HFF-Myc (cell line): ENCODE measurements at places on chromosomes 7 and 10.
A peak's percentile ranks its signal among the peaks of the same experiment; 100 is the strongest.

GRCh38 chr10:71603150-71603549, 116.4 kb downstream of the C10orf105 start:
- no peak for DNase-seq

DNA sequence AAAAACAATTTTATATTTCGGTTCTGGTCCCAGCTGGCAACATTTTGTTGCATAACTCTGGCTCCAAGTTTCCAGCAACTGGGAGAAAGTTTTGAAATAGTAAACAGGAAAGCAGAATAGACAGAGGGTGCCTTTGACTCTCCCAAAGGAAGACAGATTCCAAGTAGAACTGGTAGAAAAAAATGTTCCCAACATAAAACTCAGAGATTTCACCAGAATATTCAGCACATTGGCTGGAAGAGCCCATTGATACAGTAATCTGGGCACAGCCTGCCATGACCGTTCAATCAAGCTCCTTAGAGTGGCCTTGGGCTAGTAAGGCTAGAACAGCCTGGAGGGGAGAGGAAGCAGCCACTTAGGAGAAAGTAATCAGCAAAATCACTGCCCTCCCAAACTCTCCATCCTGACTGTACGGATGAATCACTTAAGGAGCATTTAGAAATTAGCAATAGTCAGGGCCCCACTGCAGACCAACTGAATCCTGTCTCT, 120.4 kb downstream of the CUBN start:
- no peak for DNase-seq

GRCh38 chr7:12434012-12434642, 30.5 kb upstream of the VWDE start:
- no peak for DNase-seq

DNA sequence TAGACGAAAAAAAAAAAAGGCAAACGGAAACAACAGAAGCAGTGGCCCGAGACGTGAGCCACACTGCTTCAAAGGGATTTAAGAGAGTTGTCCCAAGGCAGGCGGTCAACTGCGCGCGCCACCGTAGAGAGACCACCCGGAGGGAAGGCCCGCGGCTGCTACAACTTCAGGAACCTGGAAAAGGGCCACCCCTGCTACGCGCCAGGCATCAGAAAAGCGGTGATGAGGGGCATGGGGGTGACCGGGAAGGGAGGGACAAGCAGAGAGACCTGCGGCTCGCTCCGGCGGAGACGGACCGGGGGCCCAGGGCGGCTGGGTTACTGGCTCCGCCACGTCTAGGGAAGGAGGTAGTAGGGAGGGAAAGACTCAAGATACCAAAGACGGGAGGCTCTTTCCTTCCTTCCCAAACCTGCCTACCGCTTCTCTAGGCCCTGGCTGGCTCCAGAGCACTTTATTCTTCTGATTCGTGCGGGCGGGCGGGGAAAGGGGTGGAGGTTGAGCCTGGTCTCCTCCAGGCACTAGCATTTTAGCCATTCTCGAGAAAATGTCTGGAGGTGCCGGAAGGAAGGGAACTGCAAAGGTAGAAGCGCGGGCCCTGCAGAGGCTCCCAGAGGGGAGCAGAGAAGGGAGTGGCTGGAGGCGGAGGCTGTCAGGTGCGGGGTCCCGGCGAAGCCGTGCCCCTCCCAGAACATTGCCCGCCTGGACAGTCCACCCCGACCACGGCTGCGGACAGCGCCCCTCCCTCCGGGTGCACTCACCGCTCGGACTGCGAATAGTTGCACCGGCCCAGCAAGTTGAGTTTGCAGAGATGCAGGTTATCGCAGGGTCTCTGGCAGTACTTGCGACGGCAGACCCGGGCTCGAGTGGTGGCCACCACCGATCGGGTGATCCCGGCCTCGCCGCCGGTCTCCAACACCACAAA, 993 bp downstream of the ZC3HAV1 start:
- DNase-seq: no peak

- DNase-seq: no peak
Observed at GRCh38 chr7:44912775-44913347, 27.5 kb upstream of the PURB start.

DNA sequence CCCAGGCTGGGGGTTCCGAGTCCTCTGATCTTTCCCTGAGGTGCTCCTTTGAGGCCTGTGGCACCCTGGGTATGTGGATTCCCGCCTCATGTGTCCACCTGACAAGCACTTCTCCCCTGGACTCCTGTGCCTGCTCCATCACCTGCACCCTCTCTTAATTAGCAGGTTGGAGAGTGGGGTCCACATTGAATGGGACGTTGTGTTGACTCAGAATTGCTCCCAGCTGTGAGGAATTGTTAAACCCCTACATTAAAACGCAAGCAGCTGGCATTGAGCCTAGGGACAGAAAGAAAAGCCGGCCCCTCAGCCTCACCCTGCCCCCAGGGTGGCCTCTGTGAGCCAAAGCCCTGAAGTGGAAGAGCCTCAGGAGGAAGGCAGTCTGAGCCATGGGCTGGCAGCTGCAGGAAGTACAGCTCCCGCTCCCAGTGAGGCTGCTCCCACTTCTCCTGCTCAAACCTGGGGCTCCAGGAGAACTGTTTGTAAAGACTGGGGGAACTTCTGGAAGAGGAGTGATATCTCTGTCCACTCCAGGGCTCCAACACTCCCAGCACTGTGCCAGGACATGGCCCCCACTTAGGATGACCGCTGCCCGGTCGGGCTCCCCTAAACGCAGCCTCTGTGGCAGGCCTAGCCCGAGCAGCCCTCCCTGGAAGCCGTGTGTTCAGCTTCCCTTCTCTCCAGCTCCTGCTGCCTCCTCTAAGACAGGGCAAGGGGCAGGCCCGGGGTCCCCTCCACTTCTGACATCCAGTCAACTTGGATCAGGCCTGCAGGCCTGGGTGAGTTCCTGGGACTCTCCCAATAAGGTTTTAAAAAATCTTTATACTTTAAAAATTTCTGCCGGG, 1.8 kb upstream of the OPN4 start:
- no peak for DNase-seq

DNA sequence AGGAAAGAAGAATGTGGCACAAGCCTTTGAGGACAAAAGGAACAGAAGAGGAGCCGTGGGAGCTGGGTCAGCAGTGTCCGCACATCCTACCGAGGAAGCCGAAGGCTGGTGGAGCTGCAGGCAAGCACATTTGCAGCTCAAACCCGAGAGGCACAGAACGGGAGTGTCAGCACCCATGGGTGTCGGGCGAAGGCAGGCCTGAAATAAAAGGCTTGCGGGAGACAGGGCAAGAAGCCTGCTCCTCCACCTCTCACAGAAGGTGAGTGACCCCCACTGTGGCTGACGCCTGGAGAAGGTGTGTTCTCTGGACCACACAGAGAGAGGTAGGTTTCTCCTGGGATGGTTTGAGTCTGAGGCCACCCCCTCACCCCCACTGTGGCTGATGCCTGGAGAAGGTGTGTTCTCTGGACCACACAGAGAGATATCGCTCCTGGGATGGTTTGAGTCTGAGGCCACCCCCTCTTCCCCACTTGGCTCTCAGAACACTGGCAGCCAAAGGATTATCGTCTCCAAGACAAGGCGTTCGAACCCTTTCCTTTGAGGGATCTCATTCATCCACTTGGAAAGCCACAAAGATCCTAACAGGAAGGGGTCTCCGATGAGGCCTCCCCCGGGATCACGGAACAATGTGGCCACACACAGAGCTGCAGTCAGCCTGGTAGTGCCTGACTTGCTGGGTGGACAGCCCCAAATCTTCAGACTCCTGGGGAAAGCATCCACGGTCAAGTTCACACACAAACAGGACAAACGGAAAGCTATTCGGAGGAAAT, 21.6 kb upstream of the GTPBP4 start:
- no peak for DNase-seq

- no peak for DNase-seq
Observed at GRCh38 chr7:98685541-98685940, 68.5 kb downstream of the NPTX2 start.

- DNase-seq: no peak
Observed at GRCh38 chr7:1508277-1508758, 4.1 kb upstream of the INTS1 start.

- peak; percentile 9 for DNase-seq
Observed at GRCh38 chr10:6269953-6270867, 67.5 kb downstream of the PFKFB3 start.

GRCh38 chr10:32981760-32982159, 23.7 kb upstream of the ITGB1 start:
- no peak for DNase-seq

- no peak for DNase-seq
Observed at GRCh38 chr7:122166275-122166674, 22.2 kb upstream of the AASS start.

- peak; percentile 19 for DNase-seq
Observed at GRCh38 chr7:64618785-64619456, 47.0 kb upstream of the ZNF107 start.

GRCh38 chr10:128568990-128569945, 443.0 kb upstream of the MKI67 start:
- no peak for DNase-seq

DNA sequence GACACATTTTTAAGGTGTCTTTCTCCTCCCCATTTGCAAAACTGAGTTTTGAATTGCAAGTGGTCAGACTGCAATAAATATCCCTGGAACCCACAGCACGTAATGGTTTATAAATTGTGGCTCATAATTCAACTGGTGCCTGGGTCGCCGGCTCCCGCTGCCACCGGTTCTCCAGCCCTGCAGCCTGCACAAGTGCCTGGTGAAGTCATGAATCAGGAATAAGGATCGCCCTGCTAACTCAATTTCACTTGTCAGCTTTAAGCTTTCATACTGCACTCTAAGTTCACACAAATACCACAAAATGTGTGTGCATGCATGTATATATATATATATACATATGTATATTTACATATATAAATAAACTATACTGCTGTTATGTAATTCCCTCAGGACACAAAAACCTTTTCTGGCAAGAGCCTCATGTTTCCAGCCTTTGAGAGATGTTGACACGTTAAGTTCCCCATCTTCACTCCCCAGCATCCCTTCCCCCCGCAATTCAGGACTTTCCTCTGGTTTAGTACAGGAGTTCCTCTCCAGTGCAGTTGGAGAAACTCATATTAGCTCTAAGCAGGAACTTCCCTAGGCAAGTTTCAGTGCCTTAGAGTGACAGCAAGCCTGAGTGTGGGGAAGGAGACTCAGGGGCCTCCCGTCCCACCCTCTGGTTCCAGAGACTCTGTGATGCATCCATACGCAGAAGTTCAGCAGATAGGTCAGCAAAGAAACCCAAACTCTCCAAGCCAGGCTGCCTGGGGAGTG, 129.2 kb upstream of the UNC5B start:
- DNase-seq: no peak

GRCh38 chr7:71237945-71238344, 106.0 kb downstream of the GALNT17 start:
- DNase-seq: no peak
